ENCODE measurements at places on chromosomes 2 and 18.

DNA sequence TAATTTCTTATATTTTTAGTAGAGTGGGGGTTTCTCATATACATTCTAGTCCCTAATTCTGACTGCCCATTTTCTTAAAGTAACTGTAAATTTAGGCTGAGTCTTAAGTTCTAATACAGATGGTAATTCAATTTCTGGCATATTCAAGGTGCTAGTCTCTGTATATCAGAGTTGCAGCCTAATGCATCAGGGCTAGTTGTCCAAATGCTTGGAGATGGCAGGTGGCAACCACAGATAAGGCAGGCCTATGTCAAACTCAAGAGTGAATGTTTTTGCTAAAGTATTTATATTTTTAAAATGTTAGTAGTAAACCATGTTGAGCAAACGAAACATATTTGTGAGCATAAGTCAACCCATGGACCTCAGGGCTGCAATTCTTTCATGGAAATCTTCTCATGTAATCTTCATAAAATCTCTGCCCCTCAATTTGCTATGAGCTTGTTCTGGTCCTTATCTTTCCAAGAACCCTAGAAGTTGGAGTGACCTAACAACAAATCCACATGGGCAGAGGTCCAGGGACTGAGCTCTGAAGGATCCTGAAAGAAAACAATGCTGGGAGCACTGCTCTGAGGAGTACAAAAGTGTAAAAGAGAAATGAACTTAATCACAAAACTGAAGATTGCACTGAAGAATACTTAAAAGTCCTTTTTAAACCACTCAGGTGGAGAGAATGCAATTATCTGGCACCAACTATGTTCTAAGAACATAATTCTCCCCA is 27.3 kb upstream of the DSC2 start:
- no peak for DNase-seq

GRCh38 chr2:186664385-186665043 is 29.3 kb upstream of the FAM171B start:
- DNase-seq, result no peak

DNA sequence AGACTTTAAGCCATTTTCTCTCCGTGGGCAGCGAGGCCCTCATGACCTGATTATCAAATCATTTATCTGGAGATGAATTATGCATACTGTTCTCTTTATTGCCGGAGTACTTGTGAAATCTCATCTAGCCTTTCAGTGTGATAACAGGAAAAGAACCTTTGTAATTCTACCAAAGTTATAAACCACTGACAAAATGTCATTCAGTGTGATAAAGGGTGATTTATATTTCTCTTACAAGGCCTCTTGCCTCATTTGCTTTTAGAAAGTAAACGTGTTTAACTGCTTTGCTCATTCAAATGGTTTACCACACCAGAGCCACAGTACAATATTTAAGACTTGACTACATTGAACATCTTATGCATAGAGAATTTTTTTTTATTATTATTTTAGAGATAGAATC is 13.8 kb downstream of the MTCL1 start:
- no peak for DNase-seq

DNA sequence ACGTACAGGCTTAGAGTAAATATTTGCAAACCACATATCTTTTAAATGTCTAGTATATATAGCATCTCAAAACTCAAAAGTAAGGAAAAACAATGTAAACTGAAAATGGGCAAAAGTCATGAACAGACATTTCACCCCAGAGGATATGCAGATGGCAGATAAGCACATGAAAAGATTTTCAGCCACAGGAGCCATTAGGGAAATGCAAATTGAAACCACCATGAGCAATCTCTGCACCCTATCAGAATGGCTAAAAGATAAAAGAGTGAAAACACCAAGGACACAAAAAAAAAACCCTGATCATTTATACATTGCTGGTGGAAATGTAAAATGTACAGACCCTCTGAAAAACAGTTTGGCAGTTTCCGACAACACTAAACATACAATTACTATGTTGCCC is 292.7 kb downstream of the ZNF516 start:
- DNase-seq, result no peak

GRCh38 chr2:198545411-198545810 is 741.0 kb downstream of the PLCL1 start:
- no peak for DNase-seq

GRCh38 chr2:10717628-10718027 is 3.8 kb upstream of the ATP6V1C2 start:
- no peak for DNase-seq

DNA sequence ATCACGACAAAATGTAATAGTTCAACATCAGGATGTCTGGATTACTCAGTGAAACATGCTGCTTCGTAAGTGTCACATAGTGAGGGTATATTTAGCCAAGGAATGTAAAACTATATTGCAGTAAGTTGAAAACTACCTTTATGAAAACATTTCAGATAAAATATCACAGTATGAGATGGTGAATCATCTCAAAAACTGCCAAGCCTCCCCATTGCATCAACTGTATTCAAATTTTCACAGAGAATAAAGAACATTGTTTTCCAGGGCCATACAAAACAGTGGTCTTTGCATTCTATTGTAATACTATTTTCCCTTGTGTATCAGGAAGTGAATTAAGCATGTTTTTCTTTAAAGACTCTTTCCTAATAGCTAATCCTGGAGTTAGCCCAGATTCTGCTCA is 47.6 kb upstream of the MSTN start:
- no peak for DNase-seq

DNA sequence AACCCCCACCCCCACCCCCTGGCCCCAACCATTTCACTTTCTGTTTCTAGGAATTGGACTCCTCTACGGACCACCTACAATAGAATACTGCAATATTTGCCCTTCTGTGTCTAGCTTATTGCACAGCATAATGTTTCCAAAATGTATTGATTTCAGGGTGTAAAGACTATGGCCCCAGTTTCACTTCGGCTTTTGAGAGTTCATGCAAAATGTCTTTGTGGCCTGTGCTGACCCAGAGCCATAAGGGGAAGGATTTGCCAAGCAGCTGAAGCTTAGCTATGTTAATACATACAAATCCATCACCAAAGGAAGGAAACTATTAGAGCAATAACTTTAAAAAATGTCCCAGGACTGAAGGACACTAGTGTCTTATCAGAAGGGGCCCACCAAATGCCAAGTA is 11.2 kb upstream of the ATP9B start:
- peak; percentile 38 for DNase-seq

- no peak for DNase-seq
Measured at GRCh38 chr18:54416436-54416835, 58.7 kb downstream of the C18orf54 start.

DNA sequence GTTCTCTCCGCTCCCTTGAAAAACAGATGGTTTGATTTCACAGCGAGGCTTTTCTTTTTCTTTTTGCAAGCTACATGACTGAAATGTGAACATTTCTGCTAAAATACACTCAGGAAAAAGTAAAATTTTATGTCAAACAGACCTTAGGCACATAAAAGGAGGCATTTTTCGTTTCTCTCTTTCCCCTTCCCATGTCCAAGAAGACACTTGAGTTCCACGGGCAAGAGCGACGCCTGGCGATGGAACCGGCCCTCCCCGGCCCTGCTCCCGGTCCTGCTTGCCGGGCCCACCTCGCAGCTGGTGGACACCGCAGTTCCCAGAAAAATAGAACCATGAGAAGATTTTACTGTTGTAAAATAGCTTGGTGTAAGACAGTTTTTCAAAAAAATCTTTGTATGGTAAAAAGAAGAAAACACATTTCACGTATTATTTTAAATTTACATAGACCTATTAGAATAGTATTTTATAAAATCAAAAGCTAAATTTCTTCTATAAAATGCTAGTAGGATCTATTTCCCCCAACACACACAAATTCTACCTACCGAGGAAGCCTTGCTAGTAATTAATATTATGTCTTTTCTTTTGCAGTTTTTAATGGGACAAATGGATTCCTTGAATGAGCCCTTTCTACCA is 2.3 kb upstream of the ALKAL2 start:
- DNase-seq, result no peak

DNA sequence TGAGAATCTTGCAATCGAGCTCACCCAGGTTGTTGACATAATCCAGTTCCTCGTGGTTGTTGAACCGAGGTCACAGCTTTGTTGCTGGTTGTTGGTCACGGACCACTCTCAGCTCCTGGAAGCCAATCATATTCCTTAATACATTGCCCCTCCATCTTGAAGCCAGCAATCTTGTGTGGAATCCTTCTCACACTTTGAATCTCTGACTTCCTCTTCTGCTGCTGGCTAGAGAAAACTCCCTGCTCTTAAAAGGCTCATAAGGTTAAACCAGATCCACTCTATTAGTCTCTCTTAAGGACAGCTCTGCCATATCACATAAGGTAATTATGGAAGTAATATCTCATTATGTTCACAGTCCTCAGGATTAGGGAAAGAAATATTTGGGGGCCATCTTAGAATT is 41.1 kb downstream of the SP140 start:
- no peak for DNase-seq

GRCh38 chr2:190596993-190597392 is 51.9 kb upstream of the NAB1 start:
- no peak for DNase-seq

GRCh38 chr2:48247206-48247605 is 282.7 kb upstream of the STON1 start:
- DNase-seq, result no peak

GRCh38 chr2:105928563-105928962 is 183.9 kb downstream of the NCK2 start:
- DNase-seq, result no peak

GRCh38 chr2:3522961-3523421 is 3.7 kb upstream of the ADI1 start:
- no peak for DNase-seq

DNA sequence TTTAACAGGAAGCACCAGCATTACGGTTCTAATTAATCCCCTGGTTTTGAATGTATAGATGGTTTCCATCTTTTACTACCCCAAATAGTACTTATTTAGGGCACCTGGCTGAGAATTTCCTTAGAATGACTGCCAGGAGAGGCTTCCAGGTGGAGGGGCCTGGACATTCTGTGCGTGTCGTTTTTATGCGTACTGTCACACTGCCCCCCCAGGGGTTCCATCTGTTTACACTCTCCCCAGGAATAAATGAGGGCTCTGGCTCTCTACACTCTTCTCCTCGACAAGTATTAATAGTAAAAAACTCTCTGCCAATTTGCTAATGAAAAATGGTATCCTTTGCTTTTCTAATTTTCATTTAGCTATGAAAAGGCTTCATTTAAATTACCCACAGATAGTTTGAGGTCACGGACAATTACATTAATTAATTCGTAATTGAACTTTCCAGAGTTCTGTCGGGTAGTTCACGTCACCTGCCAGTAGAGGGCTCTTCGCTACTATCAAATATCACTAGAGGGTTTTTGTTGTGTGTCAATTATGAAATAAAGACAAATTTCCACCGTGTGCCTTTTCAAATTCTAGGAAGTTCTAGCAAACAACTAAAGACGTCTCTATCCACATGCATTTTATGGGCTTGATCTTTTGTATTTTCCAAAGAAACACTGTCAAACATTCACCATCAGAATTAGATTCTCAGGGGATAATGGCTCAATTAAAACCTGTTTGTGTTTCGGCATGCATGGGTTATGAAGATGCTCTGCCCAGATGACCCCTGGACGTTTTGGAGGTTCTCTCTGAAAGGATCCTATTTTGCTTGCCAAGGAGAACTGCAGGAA is 88.8 kb upstream of the ASB18 start:
- DNase-seq, result no peak

- no peak for DNase-seq
Measured at GRCh38 chr2:136143603-136144451, 25.9 kb upstream of the CXCR4 start.

- no peak for DNase-seq
Measured at GRCh38 chr2:126798276-126799140, 100.2 kb upstream of the TEX51 start.

- no peak for DNase-seq
Measured at GRCh38 chr2:233764264-233764663, 4.2 kb downstream of the UGT1A1 start.

DNA sequence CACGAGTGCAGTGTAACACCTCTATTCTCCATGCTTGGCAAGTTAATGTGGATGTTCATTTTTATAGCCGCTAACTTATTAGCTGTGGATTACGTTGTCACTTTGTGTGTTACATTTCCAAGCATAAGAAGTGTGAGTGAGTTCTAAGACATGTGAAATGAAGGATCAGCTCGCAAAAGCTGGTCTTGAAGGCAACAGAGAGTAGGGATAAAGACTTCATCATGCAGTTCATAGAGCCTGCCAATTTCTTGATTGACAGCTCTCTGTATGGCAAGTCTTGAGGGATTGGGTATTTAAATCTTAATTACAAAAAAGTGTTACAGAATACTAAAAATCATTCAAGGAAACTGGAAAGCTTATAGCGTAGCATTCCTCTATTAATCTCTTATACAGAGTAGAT is 25.8 kb upstream of the DPP4 start:
- no peak for DNase-seq

DNA sequence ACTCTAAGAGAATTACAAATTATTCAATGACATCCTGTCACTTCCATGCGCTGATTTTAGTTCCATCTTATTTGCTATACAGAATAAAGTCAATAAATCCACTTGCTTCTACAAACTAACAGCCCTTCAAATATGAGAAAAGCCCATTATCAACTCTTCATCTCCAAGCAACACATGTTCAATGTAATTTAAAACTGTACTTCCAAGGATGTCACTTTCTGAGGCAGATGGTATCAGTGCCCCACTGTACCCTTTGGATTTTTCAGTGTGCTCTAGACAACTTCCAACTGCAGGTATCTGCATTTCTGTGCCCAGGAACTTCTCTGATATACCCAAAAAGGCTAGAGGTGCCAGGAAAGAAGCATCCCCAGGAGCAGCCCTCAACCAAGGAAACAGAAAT is 87.6 kb downstream of the SMAD2 start:
- no peak for DNase-seq

DNA sequence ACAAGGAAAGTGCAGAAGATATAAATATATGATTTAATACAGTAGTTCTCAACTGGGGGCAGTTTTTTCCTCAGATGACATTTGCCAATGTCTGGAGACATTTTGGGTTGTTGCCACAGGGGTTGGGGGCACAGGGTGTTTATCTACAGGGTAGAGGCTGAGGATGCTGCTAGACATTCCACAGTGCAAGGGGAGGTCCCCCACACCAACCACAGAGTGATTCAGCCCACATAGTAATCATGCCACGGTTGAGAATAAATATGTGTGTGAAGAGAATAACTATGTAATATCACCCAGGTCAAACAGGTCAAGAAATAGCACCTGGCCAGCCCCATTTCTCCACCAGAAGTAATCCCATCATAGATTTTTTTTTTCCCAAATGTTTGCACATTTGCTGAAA is 17.9 kb downstream of the DYSF start:
- DNase-seq, result no peak

GRCh38 chr2:34025196-34025595 is 426.1 kb upstream of the FAM98A start:
- DNase-seq, result no peak

GRCh38 chr2:170139276-170139967 is 38.5 kb upstream of the MYO3B start:
- DNase-seq, result no peak

- DNase-seq, result no peak
Measured at GRCh38 chr2:68216454-68217310, 35.6 kb downstream of the PPP3R1 start.

GRCh38 chr2:26237868-26238267 is 6.6 kb downstream of the HADHA start:
- DNase-seq, result no peak
